ENCODE measurements at places on chromosomes 16 and 17.

DNA sequence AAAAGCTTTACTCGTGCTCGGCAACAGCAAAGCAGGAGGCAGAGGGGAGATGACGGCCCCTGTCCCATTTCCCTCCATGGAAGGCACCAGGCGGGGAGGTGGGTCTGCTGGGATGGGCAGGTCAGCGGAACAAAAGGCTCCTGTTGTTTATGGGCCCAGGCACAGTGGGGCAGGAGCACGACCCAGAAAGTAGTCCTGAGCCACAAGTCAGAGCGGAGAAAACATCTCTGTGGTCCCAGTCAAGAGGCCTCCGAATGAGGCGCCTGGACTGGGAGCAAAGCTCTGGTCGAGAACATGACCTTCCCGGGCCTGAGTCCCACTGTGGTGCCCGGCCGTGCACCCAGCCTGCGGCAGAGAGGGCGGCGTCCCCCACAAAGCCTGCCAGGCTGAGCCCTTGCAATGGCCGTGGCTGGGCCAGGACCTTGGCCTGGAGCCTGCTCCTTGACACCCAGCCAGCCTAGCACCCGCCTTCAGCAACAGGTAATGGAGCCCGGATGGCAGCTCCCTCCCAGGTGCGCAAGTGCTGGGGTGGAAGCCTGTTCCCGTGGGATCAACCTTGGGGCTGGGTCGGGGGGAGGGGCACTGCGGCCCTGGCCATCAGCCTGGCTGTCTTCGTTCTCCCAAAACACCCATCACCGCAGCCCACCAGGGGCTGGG lies 3.6 kb downstream of the RFNG start:
- DNase-seq = no peak

- no peak for DNase-seq
Measured at GRCh38 chr17:13306310-13306962, 288.6 kb upstream of the ELAC2 start.

- DNase-seq = no peak
Measured at GRCh38 chr16:74667255-74667700, 601 bp upstream of the RFWD3 start.

DNA sequence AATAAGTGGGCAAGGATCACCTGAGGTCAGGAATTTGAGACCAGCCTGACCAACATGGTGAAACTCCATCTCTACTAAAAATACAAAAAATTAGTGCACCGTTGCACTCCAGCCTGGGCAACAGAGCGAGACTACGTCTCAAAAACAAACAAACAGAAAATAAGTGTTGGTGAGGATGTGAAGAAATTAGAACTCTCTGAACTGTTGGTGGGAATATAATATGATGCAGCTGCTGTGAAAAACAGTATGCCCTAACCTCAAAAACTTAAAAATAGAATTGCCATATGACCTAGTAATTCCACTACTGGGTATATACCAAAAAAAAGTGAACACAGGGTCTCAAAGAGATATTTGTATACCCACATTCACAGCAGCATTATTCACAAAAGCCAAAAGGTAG lies 26.1 kb downstream of the GLG1 start:
- DNase-seq = no peak

DNA sequence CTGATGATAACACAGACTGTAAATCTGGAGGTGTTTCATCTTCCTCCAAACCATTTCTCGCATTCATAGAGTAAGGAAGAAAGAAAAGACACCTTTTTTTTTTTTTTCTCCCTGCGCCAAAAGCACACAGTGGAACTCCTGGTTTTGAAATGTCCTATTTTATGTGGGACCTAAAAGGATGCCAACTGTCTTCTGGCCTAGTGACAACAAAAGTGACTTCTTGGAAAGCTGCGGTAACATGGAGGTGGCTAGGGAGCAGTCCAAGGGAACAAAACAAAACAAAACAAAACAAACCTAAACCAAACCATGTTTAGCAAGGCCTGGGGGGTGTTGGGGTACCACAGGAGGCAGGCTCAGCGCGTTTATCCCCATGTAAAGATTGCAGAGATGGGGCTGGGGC lies 174.8 kb downstream of the XYLT1 start:
- no peak for DNase-seq
